ENCODE measurements at places on chromosomes 11 and 22. TPM values are rescaled to one million over a fixed set of nuclear protein-coding genes. Genes with fewer than 3 reads are reported as not detected.

The CRYBB2 gene
- total RNA-seq, result not detected

The ATF4 gene
- 347 TPM for total RNA-seq

The OR2AG2 gene
- total RNA-seq, result not detected

The MOB2 gene
- 50.4 TPM for total RNA-seq

The OR5P2 gene
- total RNA-seq, result not detected

The RBMXL2 gene
- total RNA-seq, result not detected

The MOGAT2 gene
- total RNA-seq, result not detected

The TSSK2 gene
- total RNA-seq, result 0.30 TPM

The FEN1 gene
- total RNA-seq, result 4.6 TPM

The HBG2 gene
- total RNA-seq, result not detected

The CCDC89 gene
- total RNA-seq, result 3.1 TPM

The ANGPTL5 gene
- 0.60 TPM for total RNA-seq

The MS4A12 gene
- not detected for total RNA-seq

The BBS1 gene
- 87.9 TPM for total RNA-seq

The SMCO4 gene
- total RNA-seq, result 5.0 TPM
